ENCODE measurements at places on chromosomes 12 and 14. TPM values are rescaled to one million over a fixed set of nuclear protein-coding genes. Genes with fewer than 3 reads are reported as not detected.

Gene DPPA3
- not detected for polyA plus RNA-seq

Gene TDG
- 5.0 TPM for polyA plus RNA-seq

Gene TEP1
- polyA plus RNA-seq: 3.9 TPM

Gene KRT72
- not detected for polyA plus RNA-seq

Gene ZDHHC22
- not detected for polyA plus RNA-seq

Gene KLRD1
- polyA plus RNA-seq: 0.60 TPM

Gene DNAJC22
- polyA plus RNA-seq: 34.0 TPM

Gene CDCA3
- 1.3 TPM for polyA plus RNA-seq

Gene RACGAP1
- polyA plus RNA-seq: 1.0 TPM

Gene PARPBP
- polyA plus RNA-seq: 0.32 TPM

Gene OAS1
- polyA plus RNA-seq: 26.0 TPM

Gene SOAT2
- polyA plus RNA-seq: 1.6 TPM

Gene CLEC2B
- 4.2 TPM for polyA plus RNA-seq

Gene HHIPL1
- polyA plus RNA-seq: 0.96 TPM

Gene TMEM117
- polyA plus RNA-seq: 2.0 TPM

All from liver (tissue), 10 donors.